T47D (cell line): ENCODE measurements at places on chromosomes 2 and 18.

DNA sequence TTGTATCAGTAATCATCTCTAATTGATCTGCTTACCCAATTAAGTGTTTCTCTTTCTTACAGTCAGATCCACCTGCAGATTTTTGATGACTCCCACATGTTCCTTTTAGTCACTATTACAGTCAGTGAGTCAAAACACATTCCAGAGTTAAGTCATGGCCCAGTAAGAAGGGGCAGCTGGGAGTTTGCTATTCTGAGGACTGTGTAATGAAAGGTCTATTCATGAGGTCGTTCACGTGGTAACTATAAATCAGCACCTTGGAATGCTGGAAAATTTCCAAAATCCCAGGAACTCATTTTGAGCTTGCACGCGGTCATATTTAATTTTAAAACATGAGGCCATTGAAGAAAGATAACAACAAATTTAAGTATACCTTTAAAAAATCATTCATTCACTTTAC, 252.5 kb downstream of the XIRP2 start:
- DNase-seq, result no peak

- DNase-seq, result no peak
Observed at GRCh38 chr2:187526792-187527191, 27.4 kb downstream of the TFPI start.

- no peak for DNase-seq
Observed at GRCh38 chr2:67256892-67257291, 140.2 kb upstream of the ETAA1 start.

- DNase-seq, result no peak
Observed at GRCh38 chr2:174587579-174587978, 10.0 kb downstream of the WIPF1 start.

DNA sequence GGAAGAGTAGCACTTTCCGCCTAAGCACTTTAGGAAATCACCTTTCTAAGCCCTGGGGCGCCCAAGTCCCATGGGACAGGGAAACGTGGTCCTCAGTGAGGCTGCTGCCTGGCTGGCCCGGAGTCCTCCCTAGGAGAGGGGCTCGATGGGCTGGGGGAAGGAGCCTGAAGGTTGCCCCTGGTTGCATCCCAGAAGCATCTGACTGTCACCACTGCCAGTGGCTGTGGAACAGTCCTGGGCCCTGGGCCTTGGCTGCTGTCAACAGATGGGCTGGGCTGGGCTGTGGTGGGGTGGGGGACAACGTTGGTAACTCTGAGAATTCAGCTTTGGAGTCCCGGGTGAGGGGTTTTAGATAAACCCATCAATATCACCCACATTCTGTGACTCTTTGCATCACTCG, 22.5 kb downstream of the ASB1 start:
- no peak for DNase-seq

- DNase-seq, result no peak
Observed at GRCh38 chr2:109339519-109339966, 210.5 kb downstream of the SH3RF3 start.

GRCh38 chr18:33022370-33022769, 249.5 kb upstream of the KLHL14 start:
- no peak for DNase-seq

DNA sequence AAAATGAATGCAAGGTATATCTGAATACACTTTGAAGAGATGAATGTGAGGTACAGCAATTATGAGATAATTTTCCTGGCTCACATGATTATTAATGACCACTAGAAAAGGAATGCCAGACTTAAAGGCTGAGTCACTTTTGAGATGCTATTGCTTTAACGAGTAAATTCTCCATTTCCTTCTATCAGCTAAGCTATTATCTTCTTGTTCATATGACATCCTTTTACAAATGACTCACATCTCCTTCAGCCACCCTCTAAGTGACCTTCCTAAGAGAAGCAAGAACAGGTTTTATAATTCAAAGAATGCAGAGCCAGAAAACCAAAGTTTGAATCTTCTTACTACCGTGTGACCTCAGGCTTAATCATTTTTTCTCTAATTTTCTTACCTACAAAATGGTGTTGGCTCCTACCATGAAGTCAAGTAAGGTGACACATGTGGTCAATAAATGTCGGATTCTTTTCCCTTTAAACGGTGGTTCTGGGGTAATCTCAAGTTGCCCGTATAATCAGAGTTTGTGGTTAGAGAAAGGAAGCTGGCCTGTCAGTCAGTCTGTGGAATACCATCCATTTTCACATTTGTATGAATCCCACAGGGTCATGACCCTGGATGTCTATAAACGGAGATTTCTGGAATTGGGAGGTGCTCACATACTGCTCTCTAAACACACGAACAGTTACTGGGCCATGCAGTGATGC, 184.0 kb upstream of the PID1 start:
- DNase-seq, result no peak

- no peak for DNase-seq
Observed at GRCh38 chr2:199679883-199680282, 171.1 kb downstream of the FTCDNL1 start.

- DNase-seq, result no peak
Observed at GRCh38 chr2:18545384-18545783, 15.1 kb downstream of the RDH14 start.

DNA sequence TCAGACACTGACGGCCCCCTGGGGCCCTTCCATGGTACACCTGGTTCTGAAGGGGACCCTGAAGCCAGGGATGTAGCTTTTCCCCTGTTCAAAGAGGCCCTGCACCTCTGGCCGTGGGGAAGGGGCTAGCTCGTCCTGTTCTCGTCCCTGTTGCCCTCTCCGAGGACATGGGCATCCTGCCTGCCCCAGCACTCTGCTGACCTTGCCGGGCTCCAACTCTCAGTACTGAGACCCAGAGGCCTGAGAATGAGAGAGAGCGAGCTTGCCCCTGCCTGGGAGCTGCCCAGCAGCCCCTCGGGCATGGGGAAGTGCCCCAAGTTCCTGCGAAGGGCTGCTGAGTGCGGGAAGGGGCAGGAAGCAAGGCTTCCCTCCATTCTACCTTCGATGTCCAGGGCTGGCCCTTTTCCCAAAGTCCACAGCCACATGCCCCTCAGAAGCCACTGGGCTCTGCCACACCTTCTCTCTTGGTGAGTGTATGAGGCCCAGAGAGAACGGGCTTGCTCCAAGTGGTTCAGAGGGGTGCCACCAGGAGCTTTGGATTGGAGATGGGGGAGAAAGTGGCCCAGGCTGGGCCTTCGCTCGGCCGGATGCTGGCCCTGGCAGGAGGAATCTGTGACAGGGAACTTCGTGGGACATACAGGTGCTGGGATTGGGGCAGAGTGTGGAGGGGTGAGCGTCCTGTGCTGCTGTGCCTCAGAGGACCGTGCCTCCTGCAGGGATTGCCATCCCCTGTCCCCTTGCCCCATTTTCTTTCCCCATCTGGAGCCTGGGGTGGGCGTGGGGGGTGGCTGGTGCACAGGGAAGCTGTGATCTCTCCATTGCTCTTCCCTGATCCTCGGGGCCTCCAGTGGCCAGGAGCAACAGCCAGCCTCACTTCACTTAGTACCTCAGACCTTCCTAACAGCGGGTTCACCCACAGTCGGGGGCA, 50.8 kb downstream of the KCNIP3 start:
- DNase-seq, result no peak

GRCh38 chr18:45833846-45834245, 8.4 kb downstream of the SIGLEC15 start:
- no peak for DNase-seq
